ENCODE measurements at places on chromosomes 6 and 20.

GRCh38 chr20:41335591-41335990 is 5.0 kb upstream of the LPIN3 start:
- no peak for DNase-seq

GRCh38 chr6:123022975-123023374 is 26.9 kb downstream of the CLVS2 start:
- no peak for DNase-seq

- peak; percentile 41 for DNase-seq
Observed at GRCh38 chr6:118187568-118188164, 280.6 kb downstream of the SLC35F1 start.

DNA sequence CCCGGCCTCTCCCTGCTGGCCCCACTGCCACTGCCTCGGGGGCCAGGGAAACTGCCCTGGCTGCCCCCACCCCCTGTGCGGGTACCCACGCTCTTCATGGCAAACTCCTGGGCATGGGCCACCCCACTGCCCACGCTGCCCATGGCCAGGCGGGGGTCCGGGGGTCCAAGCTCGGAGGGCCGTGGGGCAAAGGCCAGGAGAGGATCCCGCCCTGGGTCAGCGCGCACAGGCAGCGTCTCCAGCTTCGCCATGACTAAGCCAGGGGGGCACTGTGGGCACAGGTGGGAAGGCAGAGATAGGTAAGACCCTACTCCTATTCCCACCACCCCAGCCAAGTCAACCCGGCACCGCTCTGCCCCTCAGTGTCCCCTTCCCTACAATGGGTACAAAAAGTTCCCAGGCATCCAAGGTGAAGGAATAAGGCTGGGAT is 6.4 kb downstream of the LZTS3 start:
- DNase-seq, result no peak

DNA sequence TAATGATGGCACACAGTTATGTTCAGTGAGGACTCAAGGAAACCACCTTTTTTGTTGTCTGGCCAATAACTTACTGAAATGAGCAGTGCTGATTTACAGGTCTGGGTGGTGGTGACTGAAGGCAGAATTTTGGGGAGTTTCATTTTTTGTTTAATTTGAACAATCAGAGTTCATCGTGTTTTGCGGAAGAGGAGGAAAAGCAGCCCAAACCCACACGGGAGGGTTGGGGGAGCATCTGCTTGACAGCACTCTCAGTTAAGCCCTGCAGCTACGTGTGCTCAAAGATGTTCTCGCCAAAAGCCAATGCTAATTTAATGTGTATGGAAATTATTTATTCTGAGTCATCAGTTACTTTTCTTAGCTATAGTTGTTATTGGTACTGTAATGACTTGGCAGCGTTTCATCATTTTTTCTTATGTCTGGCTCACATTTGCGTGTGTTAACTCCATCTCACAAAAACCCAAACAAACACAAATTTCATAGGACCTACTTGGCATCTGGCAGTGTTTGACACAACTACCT is 89.2 kb downstream of the UST start:
- peak; percentile 59 for DNase-seq

GRCh38 chr6:149493761-149494320 is 9.0 kb upstream of the ZC3H12D start:
- no peak for DNase-seq

GRCh38 chr6:105429676-105430075 is 26.8 kb upstream of the PREP start:
- peak; percentile 51 for DNase-seq

GRCh38 chr6:33455051-33455450 is 675 bp downstream of the ZBTB9 start:
- no peak for DNase-seq

- no peak for DNase-seq
Observed at GRCh38 chr6:35018182-35018519, 123.0 kb downstream of the TCP11 start.

GRCh38 chr20:20491110-20491783 is 123.3 kb downstream of the INSM1 start:
- DNase-seq, result peak; percentile 29

GRCh38 chr6:157246048-157246630 is 77.2 kb downstream of the TMEM242 start:
- DNase-seq, result peak; percentile 71

DNA sequence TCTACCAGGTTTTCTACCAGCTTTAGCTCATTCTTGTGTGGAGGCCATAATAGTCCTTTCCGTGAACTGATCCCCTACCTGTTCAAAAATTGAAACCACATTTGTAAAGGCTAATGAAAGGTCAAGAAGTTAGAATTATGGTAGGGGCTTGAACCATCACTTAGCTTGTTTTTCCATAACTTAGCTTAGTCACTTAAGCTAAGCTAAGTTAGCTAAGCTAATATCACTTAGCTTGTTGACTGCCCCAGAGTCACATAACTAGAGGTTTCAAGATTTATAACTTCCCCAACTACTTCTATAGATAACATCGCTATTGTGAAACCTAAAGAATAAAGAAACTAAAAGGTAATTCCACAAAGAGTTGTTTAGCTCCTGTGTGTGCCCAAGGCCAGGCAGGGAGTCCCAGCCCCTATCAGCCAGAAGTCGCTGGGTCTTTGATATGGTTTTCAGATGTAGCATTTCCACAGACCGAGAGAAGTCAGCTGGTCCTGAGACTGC is 131.8 kb downstream of the VEGFA start:
- no peak for DNase-seq

DNA sequence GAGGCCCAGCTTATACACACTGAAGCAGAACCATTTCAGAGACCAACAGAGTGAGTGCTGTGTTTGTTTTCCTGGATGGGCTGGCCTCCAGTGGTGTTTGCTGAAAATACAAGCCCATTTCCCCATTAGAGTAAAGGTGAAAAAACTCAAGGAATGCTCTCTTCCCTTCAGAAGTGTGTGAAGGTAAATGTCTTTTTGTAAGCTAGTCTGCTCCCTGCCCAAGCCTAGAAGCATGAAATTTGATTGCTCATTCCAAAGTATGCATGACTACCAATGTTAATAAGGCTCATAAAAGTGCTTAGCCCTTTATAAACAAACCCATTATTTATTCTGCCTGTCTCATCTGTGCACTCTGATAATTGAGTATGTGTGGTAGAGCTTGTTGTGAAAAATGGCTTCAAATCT is 59.1 kb downstream of the ADGRF1 start:
- peak; percentile 22 for DNase-seq

GRCh38 chr6:22025468-22026163 is 271.2 kb downstream of the PRL start:
- DNase-seq, result peak; percentile 60

- no peak for DNase-seq
Observed at GRCh38 chr20:237489-237888, 10.4 kb downstream of the DEFB129 start.

DNA sequence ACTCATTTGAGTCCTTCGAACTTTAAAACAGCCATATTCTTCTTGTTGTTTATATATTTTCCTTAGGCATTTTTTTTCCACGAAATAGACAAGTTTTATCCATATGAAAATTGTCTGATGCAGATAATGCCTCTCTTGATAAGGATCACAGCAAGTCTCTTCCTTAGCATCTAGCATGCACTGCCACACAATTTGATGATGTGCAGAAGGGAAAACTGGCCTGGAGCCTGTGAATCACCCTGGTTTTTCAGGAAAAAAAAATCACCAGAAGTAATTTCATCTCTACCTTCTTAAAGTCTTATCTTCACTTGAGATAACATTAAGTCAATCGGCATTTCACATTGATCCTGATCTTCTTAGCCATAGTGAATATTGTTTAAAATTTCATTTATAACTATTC is 199.8 kb downstream of the TENT5A start:
- DNase-seq, result no peak

DNA sequence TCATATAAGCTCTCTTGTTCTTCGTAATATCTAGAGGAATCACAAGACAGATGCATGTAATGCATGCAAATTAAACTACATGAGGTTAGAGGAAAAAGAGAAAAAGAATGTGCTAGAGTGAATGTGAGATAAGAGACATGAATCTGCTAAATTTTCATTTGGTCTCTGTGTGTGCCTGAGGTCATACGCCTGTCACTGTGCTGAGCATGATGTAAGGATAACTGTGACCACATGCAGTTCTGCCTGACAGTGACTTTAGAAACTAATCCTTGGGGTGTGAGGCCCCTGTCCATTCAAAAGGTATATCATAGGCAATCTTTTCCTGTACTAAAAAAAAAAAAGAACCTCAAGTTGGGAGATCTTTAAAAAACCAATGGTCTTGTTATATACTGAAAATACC is 70.6 kb downstream of the SHPRH start:
- no peak for DNase-seq

GRCh38 chr20:19528286-19529030 is 229.6 kb upstream of the RIN2 start:
- DNase-seq, result no peak
